ENCODE measurements at places on chromosomes 2 and 18.
A peak's percentile ranks its signal among the peaks of the same experiment; 100 is the strongest.

- DNase-seq = no peak
Measured at GRCh38 chr18:75376004-75376403, 51.5 kb downstream of the SMIM21 start.

- DNase-seq = peak; percentile 90
Measured at GRCh38 chr2:1854729-1855547, 110.6 kb upstream of the PXDN start.

GRCh38 chr2:33069894-33070651 lies 123.3 kb downstream of the LTBP1 start:
- DNase-seq = peak; percentile 99

GRCh38 chr2:39779927-39780326 lies 869 bp upstream of the THUMPD2 start:
- DNase-seq = no peak

Data from choroid plexus epithelial cell (primary cell).